ENCODE measurements at places on chromosomes 6 and 20.

DNA sequence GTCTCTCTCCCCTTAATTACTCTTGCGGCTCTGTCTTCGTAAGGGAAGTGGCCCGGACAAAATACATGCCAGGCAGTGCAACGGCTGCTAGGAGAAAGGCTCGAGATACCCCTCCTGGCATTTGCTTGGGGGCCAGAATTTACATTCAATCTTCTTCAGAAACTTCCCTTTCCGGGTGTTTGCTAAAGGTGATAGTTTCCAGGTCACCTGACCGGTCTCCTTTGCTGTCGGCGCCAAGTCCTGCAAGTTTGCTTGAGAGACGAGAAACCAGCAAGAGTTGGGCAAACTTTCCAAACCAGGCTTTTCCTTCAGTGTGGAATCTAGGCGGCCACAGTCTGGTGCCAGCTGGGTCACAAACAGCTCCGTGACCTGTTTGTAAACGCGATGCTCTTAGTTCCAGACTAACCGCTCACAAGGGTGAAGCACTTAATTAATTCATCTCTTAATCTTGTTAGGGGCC, 563 bp upstream of the SRSF3 start:
- no peak for DNase-seq

DNA sequence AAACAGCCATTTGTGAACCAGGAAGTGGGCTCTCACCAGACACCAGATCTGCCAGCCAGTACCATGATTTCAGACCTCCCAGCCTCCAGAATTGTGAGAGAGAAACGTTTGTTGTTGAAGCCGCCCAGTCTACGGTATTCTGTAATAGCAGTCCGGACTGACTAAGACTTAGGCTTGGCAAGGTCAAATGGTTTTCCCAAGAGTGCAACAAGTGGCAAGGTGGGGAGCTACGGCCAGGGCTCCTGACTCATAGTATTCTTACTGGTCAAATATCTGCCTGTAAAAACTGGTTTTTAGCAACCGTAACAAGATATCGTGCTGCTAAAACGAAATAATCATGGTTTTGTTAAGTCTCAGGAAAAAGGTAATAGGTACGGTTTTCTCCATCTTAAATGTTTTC, 37.8 kb downstream of the MCUR1 start:
- no peak for DNase-seq

- DNase-seq: no peak
Measured at GRCh38 chr6:25316626-25317025, 37.5 kb downstream of the CARMIL1 start.

- no peak for DNase-seq
Measured at GRCh38 chr20:40746251-40746650, 57.2 kb upstream of the MAFB start.

- no peak for DNase-seq
Measured at GRCh38 chr20:9867196-9867980, 28.5 kb upstream of the PAK5 start.

GRCh38 chr20:23233341-23233740, 117.2 kb upstream of the NXT1 start:
- DNase-seq: no peak

DNA sequence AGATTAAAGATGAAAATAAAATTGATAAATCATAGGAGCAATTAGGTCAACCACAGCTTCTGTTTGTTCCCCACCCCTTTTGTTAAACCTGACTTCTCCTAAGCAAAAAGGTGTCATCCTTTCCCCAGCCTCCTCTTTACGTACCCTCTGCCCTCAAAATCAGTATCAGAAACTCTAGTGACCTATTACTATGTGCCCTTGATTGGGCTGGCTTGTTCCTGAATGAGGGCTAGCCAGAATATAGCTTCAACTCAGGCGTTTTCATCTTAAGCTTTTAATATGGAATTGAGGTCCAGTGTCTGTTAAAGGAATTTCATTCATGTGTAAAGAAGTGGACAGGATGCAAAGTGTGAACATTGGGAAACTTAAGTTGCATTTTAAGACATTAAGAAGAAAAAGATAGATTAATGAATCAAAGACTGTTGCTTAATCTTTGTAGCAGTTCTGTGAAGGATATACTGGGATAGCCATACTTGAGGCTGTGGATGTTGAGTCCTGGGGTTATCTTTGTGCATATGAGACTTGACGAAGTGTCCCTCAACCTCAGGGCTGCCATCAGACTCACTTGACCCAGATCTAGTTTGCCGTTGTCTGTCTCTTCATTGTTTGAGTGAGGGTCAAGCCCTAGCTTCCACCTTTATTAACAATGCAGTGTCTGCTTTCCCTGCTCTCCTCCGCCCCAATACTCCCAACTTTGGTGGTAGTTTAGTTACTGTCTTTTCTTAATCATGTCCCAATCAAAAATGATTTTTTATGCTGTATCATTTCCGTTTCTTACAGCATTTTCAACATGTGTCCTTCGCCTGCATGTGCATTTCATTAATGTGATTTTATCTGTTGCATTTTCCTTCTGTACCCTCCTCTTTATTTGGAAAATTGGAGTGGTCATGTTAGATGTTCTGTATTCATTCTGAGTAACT, 1.9 kb downstream of the TBPL1 start:
- no peak for DNase-seq

DNA sequence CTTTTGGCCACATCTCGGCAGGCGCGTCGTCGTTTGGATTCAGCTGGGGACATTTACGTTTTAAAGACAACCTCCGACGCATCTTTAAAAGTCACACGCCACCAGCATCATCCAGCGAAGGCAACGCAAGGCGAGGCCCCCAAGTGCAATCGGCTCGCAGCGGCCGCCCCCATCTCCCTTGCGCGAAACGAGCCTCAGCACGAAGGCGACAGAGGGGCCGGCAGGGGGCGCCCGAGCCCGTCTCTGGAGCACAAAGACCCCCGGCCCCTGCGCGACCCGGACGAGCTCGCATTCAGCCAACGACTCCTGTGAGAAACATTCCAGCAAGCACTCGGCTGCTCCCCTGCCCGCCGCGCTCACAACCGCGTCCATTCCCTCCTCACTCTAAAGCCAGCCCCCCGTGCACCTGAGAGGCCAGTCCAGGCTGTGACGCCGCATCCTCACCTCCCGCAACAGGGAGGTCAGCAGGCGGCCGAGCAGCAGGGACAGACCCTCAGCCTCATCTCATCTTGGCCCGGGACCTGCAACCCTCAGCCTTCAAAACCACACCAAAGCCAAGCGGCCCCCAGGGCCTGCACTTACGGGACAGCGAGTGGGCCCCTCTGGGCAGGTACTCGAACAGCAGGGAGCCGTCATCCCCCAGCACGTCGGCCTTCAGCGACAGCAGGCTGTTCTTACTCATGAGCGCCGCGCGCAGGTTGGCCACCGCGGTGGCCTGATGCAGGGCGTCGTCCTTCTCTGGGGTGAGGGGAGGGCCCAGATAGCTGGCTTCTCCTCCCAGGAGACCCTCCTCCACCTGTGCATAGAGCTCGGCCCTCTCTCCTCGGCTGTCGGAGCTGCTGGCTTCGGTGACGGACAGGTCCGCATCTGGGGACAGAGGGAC, 35.8 kb downstream of the SLC2A4RG start:
- DNase-seq: peak; percentile 54

DNA sequence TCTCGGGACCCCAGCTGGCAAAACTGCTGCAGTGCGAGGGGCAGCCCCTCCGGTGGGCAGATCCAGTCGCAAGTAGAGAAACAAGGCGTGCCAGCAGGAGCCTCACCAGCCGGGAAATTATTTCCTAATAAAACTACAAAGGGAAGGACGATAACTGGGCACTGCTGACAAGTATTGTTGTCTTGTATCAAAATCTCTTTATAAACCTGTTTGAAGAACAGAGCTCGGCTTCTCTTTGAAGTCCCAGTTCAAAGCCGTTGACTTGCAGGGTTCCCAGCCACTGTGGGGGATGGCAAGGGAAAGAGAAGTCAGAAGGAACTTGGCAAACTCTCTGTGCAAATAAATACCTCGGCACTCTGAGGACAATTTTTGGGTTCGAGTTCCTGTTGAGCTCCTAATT, 504.5 kb downstream of the CD83 start:
- DNase-seq: no peak

- no peak for DNase-seq
Measured at GRCh38 chr6:1334684-1335083, 22.8 kb downstream of the FOXQ1 start.

All from activated T-cell treated with anti-CD3 and anti-CD28 coated beads, Interleukin-2, amount 50 U/mL, for 48 hours (primary cell).